Endothelial cell (in vitro differentiated cells): ENCODE measurements at places on chromosomes 7 and 10. TPM values are rescaled to one million over a fixed set of nuclear protein-coding genes. Genes with fewer than 3 reads are reported as not detected.
A peak's percentile ranks its signal among the peaks of the same experiment; 100 is the strongest.

Gene PPRC1
- total RNA-seq = 29.9 TPM

- no peaks in the 10 kb centered on the region for H3K36me3 ChIP-seq
- peaks cover 10% of the 10 kb centered on the region for H3K4me1 ChIP-seq
- peak; percentile 38 for DNase-seq
- H3K27me3 ChIP-seq = peaks cover 11% of the 10 kb centered on the region
Measured at GRCh38 chr7:136870866-136871487, 2.5 kb downstream of the CHRM2 start.

DNA sequence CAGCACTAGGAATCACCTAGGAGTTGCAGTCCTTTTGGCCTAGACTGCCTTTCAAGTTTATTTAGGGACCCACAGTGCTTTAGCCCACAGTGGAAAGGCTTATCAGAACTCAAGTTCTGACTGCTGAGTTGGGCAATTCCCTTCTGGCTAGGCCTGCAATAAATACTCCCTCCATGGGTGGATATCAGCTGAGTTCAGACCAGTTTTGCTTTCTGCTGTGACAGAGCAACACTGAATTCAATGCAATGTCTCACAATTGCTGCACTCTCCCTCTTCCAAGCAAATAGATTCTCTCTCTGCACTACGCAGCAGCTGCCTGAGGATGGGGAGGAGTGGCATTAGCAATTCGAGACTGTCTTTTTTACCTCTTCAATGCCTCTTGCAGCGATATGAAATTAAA is 1153.3 kb downstream of the SORCS1 start:
- H3K27me3 ChIP-seq = no peaks in the 10 kb centered on the region
- no peaks in the 10 kb centered on the region for H3K4me1 ChIP-seq
- no peaks in the 10 kb centered on the region for H3K36me3 ChIP-seq
- no peak overlapping the region for H3K27ac ChIP-seq
- H3K4me3 ChIP-seq = no peak overlapping the region
- no peak for DNase-seq

GRCh38 chr7:124403587-124403986 is 362.0 kb downstream of the GPR37 start:
- H3K27me3 ChIP-seq = no peaks in the 10 kb centered on the region
- no peak overlapping the region for H3K27ac ChIP-seq
- DNase-seq = no peak
- no peaks in the 10 kb centered on the region for H3K4me1 ChIP-seq
- H3K4me3 ChIP-seq = no peak overlapping the region
- H3K36me3 ChIP-seq = no peaks in the 10 kb centered on the region

DNA sequence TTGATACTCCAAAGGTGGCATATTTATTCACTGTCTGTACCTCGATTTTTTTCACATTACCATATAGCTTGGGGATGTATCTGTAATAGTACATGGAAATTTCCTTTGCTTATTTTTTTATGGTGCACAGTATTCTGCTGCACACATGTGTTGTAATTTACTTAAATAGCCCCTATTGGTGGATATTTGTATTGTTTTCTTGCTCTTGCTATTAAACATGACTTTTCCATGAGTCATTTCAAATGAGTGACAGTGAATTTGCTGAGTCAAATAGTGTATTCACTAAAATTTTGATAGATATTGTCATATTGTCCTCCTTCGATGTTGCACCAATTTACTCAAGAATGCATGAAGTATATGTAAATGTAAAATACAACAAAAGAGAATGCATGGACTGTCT is 122.7 kb upstream of the STEAP4 start:
- no peak for DNase-seq
- no peaks in the 10 kb centered on the region for H3K4me1 ChIP-seq
- H3K27ac ChIP-seq = no peak overlapping the region
- H3K36me3 ChIP-seq = no peaks in the 10 kb centered on the region

Gene ABLIM1
- total RNA-seq = 55.9 TPM

GRCh38 chr7:32494946-32495297 is 367 bp upstream of the AVL9 start:
- DNase-seq = no peak
- peaks cover 7% of the 10 kb centered on the region for H3K27me3 ChIP-seq
- H3K27ac ChIP-seq = peak overlapping the region; percentile 95
- peaks cover 18% of the 10 kb centered on the region for H3K36me3 ChIP-seq

- H3K36me3 ChIP-seq = no peaks in the 10 kb centered on the region
- peaks cover 2% of the 10 kb centered on the region for H3K4me1 ChIP-seq
- no peak for DNase-seq
- no peak overlapping the region for H3K27ac ChIP-seq
- H3K4me3 ChIP-seq = no peak overlapping the region
- H3K27me3 ChIP-seq = no peaks in the 10 kb centered on the region
Measured at GRCh38 chr7:114415064-114415989, 712 bp downstream of the FOXP2 start.

DNA sequence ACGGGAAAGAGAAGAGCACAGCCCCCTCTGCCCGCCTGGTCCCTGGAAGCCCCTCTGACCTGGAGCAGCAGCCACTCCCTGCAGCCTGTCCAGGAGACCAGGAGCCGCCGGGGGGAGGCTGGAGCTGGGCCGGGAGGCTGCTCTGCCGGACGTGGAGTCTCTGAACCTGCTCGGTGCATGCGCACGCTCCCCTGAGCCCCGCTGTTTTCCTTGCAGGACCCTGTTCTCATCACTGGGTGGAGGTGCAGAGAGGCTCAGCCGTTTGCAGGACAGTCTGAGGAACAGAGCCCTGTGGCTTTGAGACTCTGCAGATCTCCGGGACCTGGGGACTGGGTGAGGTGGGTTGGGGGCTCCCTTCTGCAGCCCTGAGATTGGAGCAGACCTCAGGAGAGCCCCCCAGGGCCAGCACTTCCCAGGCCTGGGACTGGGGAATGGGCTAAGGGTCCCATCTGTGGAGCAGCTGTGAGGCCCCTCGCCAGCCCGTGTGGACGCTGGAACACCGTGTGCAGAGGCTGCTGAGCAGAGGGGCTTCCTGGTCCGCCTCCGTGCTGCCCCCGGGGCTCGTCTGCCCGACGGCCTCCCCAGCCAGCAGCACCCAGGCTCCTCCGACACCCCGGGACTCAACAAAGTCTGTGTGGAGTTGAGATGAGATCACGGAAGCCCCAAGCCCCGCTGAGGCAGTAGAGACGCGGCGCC is 48.5 kb upstream of the ADGRA1 start:
- H3K4me1 ChIP-seq = no peaks in the 10 kb centered on the region
- peaks cover 7% of the 10 kb centered on the region for H3K27me3 ChIP-seq
- H3K4me3 ChIP-seq = no peak overlapping the region
- H3K36me3 ChIP-seq = no peaks in the 10 kb centered on the region

DNA sequence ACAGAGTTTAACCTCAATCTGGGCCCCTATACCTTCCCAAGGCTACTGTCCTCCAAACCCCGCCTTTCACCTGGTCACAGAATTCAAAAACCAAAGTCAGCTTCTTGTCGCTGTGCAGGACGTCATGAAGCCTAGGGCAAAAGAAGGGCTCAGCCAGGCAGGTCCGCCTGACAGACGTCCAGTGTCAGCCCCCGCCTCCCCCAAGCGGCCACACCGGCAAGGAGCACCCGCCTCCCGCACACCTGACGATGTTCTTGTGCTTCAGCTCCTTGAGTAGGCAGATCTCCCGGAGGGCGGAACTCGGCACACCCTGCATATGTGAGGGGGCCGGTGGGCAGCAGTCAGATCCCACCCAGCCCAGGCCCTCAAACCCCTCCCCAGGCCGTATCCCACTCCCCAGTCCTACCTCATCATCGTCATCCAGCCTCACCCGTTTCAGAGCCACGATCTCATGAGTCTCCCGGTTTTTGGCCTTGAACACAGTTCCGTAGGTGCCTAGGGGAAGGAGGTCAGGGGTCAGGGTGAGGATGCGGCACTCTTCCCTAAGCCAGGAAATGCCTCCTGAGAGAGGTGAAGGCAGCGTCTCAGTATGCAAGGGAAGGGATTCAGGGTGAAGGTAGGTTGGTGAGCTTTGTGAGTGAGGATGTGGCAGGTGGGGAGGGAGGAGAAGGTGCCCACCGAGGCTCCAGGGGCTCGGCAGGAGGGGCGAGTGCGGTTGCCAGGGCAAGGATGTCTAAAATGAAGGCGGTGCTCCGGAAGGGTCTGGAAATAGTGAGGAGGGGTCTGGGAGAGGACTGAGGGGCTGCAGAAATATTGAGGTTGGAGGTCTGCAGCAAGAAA is 811 bp downstream of the CDK5 start:
- peaks cover 41% of the 10 kb centered on the region for H3K4me1 ChIP-seq
- H3K27ac ChIP-seq = peak overlapping the region; percentile 88
- peaks cover 11% of the 10 kb centered on the region for H3K36me3 ChIP-seq
- H3K27me3 ChIP-seq = peaks cover 23% of the 10 kb centered on the region
- H3K4me3 ChIP-seq = peak overlapping the region; percentile 96

- H3K36me3 ChIP-seq = peaks cover 2% of the 10 kb centered on the region
- no peak overlapping the region for H3K4me3 ChIP-seq
- no peak for DNase-seq
- peaks cover 2% of the 10 kb centered on the region for H3K27me3 ChIP-seq
- no peak overlapping the region for H3K27ac ChIP-seq
Measured at GRCh38 chr7:30159698-30160143, 24.9 kb downstream of the MTURN start.

- DNase-seq = no peak
- H3K4me1 ChIP-seq = no peaks in the 10 kb centered on the region
- H3K27me3 ChIP-seq = no peaks in the 10 kb centered on the region
- no peak overlapping the region for H3K4me3 ChIP-seq
Measured at GRCh38 chr10:26449726-26450125, 11.6 kb downstream of the APBB1IP start.

- no peak overlapping the region for H3K4me3 ChIP-seq
- H3K36me3 ChIP-seq = no peaks in the 10 kb centered on the region
- peaks cover 3% of the 10 kb centered on the region for H3K4me1 ChIP-seq
- no peak overlapping the region for H3K27ac ChIP-seq
Measured at GRCh38 chr7:95881597-95881996, 109.2 kb downstream of the DYNC1I1 start.

- no peak for DNase-seq
- no peak overlapping the region for H3K4me3 ChIP-seq
- no peaks in the 10 kb centered on the region for H3K4me1 ChIP-seq
- H3K27ac ChIP-seq = no peak overlapping the region
- peaks cover 4% of the 10 kb centered on the region for H3K36me3 ChIP-seq
Measured at GRCh38 chr10:6390213-6390845, 187.6 kb downstream of the PFKFB3 start.
